ENCODE measurements at places on chromosomes 13 and 19.

DNA sequence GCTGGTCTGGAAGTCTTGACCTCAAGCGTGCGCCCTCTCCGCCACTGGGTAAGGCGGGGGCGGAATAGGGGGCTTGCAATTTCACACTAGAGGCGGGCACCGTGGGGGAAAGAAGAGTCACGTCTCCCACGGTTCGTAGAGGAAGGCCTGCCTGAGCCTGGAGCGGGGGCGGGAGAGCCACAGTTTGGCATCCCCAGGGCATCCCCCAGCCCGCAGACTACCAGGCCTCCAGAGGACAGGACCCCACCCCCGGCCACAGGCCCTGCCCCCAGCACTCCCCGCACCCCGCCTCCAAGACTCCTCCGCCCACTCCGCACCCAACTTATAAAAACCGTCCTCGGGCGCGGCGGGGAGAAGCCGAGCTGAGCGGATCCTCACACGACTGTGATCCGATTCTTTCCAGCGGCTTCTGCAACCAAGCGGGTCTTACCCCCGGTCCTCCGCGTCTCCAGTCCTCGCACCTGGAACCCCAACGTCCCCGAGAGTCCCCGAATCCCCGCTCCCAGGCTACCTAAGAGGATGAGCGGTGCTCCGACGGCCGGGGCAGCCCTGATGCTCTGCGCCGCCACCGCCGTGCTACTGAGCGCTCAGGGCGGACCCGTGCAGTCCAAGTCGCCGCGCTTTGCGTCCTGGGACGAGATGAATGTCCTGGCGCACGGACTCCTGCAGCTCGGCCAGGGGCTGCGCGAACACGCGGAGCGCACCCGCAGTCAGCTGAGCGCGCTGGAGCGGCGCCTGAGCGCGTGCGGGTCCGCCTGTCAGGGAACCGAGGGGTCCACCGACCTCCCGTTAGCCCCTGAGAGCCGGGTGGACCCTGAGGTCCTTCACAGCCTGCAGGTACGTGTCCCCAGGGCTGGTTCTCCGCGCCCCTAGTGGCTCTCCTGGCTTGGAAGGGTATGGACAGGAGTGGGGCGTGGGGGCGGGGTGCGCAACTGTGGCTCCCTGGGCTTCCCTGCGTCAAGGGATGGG lies at the start of gene ANGPTL4:
Gene ANGPTL4 (plus strand): TSS at position 353 of the 969 bp plus-strand sequence. CDS start 167 bp downstream, at position 520.
- DNase-seq = peak; percentile 79

- peak; percentile 48 for DNase-seq
Observed at GRCh38 chr19:53908106-53908934, 758 bp upstream of the CACNG7 start.

DNA sequence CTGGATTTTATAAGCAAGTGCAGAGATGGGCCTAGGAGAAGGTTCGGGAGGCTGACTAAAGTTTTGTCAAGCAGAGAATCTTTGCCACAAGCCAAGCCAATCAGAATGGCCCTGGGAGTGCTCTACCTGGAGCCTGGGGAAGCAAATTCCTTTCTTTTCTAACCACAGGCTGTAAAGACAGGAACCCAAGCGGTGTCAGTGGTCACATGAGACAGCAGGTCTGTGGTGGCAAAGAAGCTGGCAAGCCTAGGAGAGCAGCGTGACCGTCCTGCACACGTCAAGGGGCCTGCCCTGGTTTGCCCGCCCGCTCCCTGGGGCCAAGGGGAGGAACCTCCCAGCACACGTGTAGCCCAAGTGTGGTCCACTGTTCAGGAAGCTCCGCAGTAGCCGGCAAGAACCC lies 90.8 kb downstream of the IPO5 start:
- no peak for DNase-seq

DNA sequence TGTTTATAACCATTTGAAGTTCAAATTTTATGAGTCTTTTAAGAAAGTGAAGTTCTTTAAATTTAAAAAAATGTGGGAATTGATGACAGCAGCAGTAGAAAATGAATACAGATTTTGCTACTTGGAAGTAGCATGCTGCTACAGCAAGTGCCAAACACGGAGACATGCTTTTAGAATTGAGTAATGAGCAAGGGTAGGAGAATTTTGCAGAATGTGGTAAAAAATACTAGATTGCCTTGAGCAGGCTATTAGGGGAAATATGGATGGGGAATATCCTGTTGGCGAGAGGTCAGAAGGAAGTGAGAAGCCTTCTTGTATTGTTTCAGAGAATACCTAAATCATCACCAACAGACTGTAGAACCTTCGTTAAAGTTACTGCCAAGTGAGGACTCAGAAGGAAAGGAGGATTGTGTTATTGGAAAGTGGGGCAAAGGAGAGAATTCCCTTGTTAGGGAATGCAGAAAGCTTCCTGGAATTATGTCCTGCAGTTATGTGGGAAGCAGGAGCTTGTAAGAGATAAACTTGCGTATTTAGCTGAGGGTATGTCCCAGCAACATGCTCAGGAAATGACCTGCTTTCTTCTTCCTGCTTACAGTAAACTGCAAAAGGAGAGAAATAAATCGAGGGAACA lies 32.4 kb upstream of the OXGR1 start:
- no peak for DNase-seq

- no peak for DNase-seq
Observed at GRCh38 chr13:109384491-109385241, 401.7 kb downstream of the IRS2 start.

- DNase-seq = peak; percentile 91
Observed at GRCh38 chr19:39307046-39307821, 11.0 kb downstream of the IFNL1 start.

DNA sequence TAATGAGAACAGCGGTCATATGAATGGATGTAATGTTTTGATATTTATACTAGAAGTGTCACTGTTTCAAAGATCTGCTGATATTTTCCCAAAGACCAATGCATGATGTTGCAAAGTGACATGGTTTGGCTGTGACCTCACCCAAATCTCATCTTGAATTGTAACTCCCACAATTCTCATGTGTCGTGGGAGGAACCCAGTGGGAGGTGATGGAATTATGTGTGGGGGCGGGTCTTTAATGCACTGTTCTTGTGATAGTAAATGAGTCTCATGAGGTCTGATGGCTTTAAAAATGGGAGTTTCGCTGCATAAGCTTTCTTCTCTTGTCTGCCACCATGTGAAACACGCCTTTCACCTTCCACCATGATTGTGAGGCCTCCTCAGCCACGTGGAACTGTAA lies 98.3 kb downstream of the AKAP11 start:
- DNase-seq = no peak

DNA sequence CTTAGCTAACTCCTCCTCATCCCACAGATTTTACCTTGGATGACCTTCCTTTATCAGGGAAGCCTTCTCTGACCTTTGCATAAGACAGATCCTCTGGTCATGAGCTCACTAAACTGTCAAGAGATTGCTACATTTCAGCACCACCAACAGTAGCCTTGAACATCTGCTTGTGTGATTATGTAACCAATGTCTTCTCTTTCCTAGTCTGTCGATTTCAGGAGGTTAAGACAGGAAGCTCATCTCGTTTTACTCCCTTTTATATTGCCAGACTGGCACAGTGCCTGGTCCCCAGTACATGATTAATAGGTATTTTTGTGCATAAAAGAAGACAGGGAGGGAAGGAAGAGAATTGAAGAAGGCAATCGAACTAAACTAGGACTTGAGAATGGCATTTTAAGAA lies 1697.7 kb downstream of the EFNB2 start:
- DNase-seq = no peak

DNA sequence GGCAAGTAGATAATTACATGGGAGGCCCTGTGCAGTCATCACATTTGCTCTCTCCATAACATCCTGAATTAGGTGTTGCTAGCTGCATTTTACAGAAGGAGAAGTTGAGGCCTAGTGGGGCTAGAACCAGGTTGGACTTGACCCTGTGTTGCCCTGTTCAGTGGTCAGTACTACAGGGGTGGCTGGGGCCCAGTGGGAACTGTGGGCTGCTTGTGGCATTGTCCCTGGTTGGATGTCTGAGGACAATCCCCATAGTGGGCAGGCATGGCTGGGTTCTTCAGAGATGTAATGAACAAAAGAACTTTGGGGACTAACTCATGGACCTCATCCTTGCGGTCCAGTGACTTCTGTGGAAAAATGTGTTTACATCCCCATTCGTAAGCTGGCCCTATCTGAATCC lies 38.9 kb downstream of the MTUS2 start:
- no peak for DNase-seq

- no peak for DNase-seq
Observed at GRCh38 chr19:1037621-1038064, 2.3 kb upstream of the ABCA7 start.

DNA sequence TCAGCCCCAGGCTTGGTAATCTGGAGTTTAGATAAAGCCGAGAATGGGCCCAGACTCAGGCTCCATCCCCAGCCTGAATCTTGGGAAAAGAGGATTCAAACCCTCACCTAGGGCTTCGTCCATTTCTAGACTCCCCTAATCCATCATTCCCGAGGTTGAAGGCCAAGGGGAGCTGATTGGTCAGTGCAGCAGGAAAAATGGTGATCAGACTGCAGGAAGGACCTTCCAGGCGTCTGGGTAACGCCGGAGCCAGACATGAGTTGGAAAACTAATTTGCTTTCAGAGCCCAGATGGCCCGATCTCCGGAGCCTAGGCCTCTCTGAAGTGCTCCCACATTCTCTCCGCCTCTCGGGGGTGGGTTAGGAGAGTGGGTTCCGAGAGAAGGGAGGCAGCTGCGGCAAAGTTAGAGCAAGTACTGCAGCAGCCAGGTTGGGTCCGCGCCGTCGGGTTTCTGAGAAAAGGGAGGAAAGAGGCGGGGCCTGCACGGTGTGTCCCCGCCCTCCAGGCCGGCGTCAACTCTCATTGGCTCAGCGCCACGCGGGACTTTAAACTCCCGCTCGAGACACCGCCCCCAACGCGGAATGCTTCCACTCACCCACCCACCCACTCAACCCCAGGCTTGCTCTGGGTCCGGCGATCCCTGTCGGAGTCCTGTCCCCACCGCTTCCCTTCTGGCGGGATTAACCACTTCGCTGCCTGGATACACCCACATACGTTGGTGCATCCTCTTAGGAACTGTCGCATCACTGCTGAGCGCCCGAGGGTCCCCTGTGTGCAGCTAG lies 788 bp upstream of the RTBDN start:
- peak; percentile 76 for DNase-seq

DNA sequence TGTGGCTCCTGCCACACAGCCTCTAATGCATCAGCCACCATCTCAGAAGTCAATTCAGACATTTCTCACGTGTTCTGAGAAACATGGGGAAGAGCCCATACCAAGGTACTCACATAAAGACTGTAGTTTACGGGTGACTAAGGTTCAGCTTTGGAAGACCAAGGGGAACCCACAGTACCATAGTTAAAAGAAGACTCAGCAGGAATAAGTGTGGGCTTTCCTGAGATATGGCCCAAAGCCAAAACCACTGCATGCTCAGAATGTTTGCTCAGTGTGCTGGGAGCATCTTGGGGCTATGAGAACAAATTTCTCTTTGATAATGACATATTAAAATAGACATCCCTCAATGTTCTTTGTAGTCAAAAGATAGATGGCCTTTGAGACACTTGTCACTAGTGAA lies 283.8 kb downstream of the DCT start:
- DNase-seq = no peak

GRCh38 chr13:32247887-32248286 lies 67.3 kb downstream of the ZAR1L start:
- DNase-seq = no peak

DNA sequence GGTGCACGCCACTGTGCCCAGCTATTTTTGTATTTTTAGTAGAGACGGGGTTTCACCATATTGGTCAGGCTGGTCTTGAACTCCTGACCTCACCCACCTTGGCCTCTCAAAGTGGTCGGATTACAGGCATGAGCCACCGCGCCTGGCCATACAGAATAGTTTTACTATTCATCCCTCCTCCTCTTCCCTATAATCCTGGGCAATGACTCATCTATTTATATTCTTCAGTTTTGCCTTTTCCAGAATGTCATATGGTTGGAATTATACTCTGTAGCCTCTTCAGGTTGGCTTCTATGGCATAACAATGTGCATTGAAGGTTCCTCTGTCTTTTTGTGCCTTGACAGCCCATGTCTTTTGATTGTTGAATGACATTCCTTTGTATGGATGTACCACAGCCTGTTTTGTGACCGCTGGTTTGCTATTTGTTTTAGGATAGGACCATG lies 22.2 kb upstream of the LRP3 start:
- DNase-seq = no peak

GRCh38 chr19:14185158-14185557 lies 20.8 kb downstream of the ADGRL1 start:
- DNase-seq = no peak

- no peak for DNase-seq
Observed at GRCh38 chr13:77720988-77721387, 23.5 kb downstream of the SLAIN1 start.

All from HuH-7 (cell line).